Activated CD8-positive, alpha-beta memory T cell treated with anti-CD3 and anti-CD28 coated beads, Interleukin-2, amount 50 U/mL, for 48 hours (primary cell): ENCODE measurements at places on chromosomes 5 and 9.

GRCh38 chr9:89375191-89375760 lies 57.0 kb downstream of the SECISBP2 start:
- DNase-seq, result no peak

DNA sequence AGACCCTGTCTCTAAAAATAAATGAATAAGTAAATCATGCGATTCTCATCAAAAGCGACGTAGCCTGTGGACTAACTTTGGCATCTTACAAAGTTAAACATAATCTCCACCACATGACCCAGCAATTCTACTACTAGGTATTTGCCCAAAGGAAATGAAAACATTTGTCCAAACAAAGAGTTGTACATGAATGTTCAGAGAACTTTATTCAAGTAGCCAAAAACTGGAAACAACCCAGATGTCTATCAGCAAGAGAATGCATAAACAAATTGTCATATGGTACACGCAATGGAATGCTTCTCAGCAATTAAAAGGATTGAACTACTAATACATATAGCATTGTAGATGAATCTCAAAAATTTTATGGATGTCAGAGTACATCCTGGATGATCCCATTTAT lies 82.6 kb downstream of the ADRB2 start:
- no peak for DNase-seq

DNA sequence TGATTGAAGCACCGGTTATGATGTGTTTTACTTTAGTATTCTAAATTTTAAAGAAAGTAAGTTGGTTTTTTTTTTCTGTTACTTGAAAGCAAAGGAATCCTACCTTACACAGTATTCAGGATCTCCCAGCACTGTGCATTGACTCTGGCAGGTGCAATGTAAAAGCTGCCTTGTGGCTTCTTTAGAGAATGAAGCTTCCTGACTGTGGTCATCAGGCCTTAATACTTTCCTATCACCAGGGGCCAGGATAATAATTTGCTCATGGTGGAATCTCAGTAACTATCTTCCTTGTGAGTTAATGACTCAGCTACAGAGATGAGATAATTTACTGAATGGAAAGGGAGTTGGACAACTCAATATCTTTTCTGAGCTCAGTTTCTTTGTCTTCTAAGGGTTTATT lies 435.5 kb upstream of the ZNF608 start:
- no peak for DNase-seq

DNA sequence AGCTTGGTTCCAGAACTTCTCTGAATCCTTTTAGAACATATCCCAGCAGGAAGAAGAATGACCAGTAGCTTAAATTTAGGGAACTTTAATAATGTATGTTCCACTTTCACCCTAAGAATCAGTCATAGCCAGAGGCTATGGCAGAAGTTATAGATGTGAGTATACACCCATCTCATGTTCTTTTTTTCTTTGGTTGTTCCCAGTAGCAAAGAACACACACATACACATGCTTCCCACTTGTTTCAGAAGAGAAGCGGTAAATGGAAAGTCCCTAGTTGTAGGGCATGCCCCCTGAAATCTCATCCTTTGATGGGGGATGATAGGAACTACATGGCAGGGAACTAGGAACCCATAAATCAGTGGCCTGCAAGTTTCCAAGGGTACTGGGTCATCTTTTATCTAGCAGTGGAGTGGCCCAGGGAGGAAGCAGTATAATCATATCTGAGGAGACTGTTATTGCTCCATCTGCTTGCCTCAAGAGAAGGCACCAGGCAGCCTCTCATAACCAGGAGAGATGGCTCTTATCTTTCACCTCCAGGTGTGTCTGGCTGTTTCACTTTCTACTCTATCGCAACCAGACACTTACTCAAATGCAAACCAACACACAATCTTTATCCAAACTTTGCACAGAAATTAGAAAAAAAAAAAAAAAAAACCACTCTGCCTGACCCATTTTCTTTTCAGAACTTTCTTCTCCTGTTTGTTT lies 109.5 kb downstream of the SNCAIP start:
- no peak for DNase-seq

DNA sequence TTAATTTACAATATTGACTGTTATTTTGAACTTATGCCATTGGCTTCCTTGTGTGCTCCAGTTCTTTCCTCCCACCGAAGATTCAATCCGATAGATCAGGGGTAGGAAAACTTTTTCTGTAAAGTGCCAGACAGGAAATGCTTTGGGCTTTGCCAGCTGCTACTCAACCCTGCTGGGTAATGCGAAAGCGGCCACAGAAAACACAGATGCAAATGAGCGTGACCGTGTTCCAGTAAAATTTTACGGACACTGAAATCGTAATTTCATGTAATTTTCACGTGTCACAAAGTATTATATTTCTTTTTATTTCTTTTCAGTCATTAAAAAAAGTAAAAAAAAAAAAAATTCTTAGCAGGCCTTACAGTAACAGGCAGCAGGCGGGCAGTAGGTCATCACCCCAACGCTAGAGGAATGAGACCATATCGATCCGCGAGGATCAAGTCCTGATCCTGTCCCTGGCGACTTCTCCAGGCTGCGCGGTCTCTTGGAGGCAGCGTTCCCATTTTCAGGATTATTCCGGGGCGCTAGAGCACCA lies 599 bp downstream of the NMRK1 start:
- DNase-seq, result no peak

- no peak for DNase-seq
These were observed 61.0 kb upstream of the PCA3 start for GRCh38 chr9:76703270-76703669.

- DNase-seq, result no peak
These were observed 52.6 kb downstream of the EBF1 start for GRCh38 chr5:159047086-159047485.

DNA sequence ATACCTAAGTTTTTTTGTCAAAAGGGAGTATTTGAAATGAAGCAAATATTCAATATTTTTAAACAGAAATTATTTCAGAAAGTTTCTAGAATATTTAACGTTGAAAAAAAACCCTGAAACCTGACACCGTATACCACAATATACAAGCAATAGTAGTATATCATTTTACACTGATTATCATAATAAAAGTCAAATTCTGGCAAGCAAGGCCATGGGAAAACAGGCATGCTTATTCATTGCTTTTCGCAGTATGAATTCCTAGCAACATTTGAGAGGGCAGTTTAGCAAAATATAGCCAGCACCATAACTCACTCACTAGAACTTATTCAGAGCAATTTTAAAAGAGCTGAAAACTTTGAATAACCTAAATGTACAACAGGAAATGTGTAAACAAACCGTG lies 46.1 kb downstream of the ERAP1 start:
- no peak for DNase-seq

GRCh38 chr9:20604562-20604961 lies 17.7 kb downstream of the MLLT3 start:
- DNase-seq, result no peak

DNA sequence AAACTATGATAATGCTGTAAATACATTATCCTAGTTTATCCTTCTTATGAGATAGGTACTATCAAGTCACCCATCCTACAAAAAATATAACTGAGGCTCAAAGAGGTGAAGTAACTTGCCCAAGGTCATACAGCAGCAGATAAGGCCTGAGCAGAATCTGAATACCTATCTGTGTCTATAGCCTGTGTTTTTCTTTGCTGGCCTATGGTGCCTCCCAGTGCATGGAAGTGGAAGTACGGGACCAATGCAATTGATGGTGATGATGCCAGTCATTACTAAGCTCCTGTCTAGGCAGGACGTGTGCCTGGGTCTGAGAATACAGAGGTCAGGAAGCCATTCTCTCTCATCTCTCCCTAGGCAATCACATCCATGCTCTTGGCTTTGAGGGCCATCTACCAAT lies 67.8 kb downstream of the FAT2 start:
- peak; percentile 61 for DNase-seq

GRCh38 chr5:127206320-127207113 lies 84.1 kb upstream of the MEGF10 start:
- DNase-seq, result no peak

GRCh38 chr5:139027150-139027549 lies 152.0 kb upstream of the LRRTM2 start:
- no peak for DNase-seq

- DNase-seq, result peak; percentile 33
These were observed 202.2 kb downstream of the GABBR2 start for GRCh38 chr9:98506422-98507054.

DNA sequence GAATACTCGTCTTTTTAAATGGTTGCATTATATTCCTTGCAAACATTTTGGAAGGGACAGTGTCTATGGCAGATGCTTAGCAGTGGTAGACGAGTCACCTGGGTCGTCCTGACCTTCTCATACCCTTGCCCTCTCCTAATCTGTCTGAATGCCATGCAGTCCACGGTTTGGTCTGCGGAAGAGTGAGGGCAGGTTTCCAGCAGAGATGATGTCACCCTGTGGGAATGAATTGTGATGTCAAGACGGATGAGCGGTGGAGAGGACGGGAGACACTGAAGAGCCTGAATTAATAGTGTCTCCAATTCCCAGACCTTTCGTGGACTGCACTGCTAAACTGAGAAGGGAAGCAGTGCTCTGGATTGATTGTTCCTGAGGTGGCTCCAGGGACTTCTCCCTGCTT lies 329.0 kb upstream of the PANK3 start:
- no peak for DNase-seq
